ENCODE measurements at places on chromosomes 4 and X.

GRCh38 chrX:856566-857290, 226.1 kb downstream of the SHOX start:
- no peak for DNase-seq

DNA sequence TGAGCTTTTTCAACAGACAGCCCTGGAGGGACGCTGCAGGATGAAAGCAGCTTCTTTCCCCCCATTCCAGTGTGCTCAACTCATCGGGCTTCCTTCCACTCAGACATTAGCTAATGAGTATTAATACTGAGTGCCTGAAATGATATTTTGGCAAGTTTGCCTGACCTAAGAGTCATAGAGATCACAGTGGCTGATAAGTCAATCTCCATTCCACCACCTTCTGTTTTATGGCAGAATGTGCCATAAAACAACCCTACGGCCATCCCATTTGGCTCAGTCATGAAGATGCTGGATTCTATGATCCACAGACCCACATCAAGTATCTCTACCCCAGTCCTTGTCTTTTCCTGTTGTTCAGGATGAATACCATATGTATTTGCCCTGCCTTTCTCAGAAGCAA, 48.3 kb upstream of the MAB21L2 start:
- no peak for DNase-seq

DNA sequence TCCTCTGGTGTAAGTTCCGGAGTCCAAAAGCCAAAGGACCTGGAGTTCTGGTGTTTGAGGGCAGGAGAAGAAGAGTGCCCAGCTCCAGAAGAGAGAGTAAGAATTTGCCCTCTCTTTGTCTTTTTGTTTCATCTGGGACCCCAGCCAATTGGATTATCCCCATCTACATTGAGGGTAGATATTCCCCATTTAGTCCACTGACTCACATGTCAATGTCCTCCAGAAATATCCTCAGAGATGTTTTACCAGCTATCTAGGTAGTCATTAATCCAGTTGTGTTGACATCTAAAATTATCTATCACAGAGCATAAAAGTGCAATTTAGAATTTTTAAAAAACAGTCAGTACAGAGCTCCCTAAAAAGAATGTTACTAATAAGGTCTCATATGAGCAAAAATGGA, 132.9 kb upstream of the TMEM47 start:
- DNase-seq: no peak

DNA sequence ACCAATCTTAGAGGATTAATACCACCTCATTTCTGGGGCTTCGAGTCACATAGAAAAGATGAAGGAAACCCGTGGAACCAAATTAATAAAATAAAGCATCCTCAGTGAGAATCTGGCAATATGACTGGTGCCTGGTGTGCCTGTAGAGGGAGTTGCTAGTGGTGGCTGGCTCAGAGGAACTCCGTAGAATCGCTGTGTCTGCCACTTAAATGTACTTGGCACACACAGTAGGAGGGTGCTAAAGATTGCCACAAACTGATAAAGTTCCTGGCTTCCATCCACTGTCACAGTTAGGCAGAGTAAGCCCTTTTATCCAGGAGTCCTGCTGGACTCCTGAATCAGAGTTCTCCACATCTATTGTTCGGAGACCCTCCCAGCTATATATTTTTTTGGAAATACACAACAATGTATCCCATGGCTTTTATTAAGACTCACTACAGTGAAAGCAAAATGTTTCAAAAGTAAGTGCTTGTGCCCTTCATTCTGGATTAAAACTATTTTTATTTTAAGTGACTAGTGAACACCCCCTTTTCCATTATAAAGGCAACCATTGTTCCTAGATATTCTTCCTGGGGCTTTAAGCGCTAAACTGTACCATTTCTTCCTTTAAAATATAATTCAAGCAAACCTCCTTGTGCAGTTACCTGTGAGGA, 56.6 kb downstream of the KIF4A start:
- DNase-seq: no peak

GRCh38 chr4:147971116-147971515, 239.2 kb downstream of the ARHGAP10 start:
- no peak for DNase-seq

GRCh38 chrX:69564665-69565064, 51.2 kb upstream of the EDA start:
- DNase-seq: no peak

GRCh38 chr4:6991771-6992557, 51.2 kb upstream of the TADA2B start:
- no peak for DNase-seq

GRCh38 chrX:13522811-13523210, 46.6 kb upstream of the EGFL6 start:
- no peak for DNase-seq

GRCh38 chr4:1666391-1666790, 17.7 kb downstream of the FAM53A start:
- DNase-seq: no peak
